ENCODE measurements at places on chromosomes 13 and 19.
A peak's percentile ranks its signal among the peaks of the same experiment; 100 is the strongest.

- no peak for DNase-seq
Observed at GRCh38 chr19:21434516-21434915, 37.6 kb downstream of the ZNF493 start.

GRCh38 chr19:4326215-4326836 lies 12.3 kb downstream of the STAP2 start:
- no peak for DNase-seq

DNA sequence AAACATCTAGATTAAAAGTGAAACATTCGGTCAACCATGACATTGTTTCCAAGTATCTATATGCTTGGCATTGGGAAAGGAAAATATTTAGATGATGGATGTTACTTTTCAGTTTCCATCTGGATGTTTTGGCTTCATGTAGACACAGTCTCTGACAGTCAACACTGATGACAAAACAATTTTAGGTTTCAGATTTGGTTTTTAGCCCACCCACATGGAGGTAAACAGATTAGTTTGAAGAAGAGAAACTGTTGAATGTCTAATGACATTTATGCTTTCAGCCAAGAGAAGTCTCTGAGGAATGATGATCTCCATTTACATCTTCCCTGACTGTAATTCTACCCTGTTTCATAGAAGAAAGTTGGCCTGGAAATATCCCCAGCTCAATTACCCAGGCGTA lies 379.1 kb downstream of the SLITRK6 start:
- no peak for DNase-seq

- no peak for DNase-seq
Observed at GRCh38 chr19:3981736-3982681, 3.3 kb downstream of the EEF2 start.

- DNase-seq, result no peak
Observed at GRCh38 chr13:45602183-45603170, 13.1 kb downstream of the ERICH6B start.

- DNase-seq, result no peak
Observed at GRCh38 chr13:73665261-73665660, 468.9 kb downstream of the KLF12 start.

GRCh38 chr13:33016414-33017322 lies at the start of gene KL:
TSS of gene KL (plus strand) at chr13:33016423. CDS start at chr13:33016441, 18 bp downstream.
- DNase-seq, result no peak

- no peak for DNase-seq
Observed at GRCh38 chr19:49873834-49874233, 3.3 kb downstream of the AKT1S1 start.

GRCh38 chr13:76338003-76338402 lies 548.2 kb downstream of the KCTD12 start:
- DNase-seq, result no peak

- DNase-seq, result no peak
Observed at GRCh38 chr19:2228157-2229030, 7.7 kb downstream of the PLEKHJ1 start.

DNA sequence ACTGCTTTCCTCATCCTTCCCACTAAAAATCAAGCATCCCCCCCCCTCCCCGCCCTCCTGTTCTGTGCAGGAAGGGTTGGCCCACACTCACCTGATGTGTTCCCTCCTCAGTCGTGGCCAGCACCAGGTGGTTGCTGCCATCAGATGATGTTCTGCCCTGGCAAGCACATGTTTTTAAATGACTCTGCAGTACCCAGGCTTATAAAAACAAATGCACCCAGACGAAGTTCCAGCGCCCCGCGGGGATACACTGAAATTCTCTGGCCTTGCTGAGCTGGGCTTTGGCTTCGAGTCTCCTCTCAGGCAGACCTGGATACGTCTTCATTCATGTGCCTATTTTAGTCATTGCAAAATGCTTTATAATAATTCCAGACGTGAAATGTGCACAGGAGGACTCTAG lies 316.3 kb downstream of the DLEU7 start:
- no peak for DNase-seq

- no peak for DNase-seq
Observed at GRCh38 chr13:62038214-62038613, 622.6 kb upstream of the PCDH20 start.

DNA sequence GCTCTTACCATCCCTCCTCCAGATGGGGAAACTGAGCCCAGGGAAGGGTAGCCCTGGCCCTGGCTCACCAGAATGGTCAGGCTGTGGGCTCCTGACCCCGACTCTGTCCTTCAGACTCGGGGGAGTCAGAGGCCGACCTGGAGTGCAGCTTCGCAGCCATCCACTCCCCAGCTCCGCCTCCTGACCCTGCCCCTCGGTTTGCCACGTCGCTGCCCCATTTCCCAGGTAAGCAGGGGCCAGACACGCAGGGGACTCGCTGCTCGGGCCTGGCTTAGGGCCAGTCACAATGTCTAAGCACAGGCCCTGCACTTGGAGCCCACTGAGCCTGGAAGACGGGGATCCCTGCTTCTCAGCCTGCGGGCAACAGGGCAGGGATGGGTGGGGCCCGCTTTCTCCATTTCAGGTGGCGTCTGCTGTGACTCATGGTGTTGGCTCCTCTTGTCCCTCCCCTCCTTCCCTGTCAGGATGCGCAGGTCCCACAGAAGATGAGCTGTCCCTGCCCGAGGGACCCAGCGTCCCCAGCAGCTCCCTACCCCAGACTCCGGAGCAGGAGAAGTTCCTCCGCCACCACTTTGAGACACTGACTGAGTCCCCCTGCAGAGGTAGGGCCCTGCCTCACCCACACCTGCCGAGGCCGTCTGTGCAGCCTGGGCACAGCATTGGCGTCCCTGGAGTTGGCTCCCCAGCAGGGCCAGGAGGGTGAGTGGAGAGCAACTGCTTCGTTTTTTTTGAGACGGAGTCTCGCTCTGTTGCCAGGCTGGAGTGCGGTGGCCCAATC lies 9.2 kb upstream of the OVOL3 start:
- DNase-seq, result no peak

- no peak for DNase-seq
Observed at GRCh38 chr13:99335603-99336002, 28.4 kb upstream of the GPR183 start.

- DNase-seq, result no peak
Observed at GRCh38 chr13:27273658-27274425, 3.2 kb downstream of the RASL11A start.

DNA sequence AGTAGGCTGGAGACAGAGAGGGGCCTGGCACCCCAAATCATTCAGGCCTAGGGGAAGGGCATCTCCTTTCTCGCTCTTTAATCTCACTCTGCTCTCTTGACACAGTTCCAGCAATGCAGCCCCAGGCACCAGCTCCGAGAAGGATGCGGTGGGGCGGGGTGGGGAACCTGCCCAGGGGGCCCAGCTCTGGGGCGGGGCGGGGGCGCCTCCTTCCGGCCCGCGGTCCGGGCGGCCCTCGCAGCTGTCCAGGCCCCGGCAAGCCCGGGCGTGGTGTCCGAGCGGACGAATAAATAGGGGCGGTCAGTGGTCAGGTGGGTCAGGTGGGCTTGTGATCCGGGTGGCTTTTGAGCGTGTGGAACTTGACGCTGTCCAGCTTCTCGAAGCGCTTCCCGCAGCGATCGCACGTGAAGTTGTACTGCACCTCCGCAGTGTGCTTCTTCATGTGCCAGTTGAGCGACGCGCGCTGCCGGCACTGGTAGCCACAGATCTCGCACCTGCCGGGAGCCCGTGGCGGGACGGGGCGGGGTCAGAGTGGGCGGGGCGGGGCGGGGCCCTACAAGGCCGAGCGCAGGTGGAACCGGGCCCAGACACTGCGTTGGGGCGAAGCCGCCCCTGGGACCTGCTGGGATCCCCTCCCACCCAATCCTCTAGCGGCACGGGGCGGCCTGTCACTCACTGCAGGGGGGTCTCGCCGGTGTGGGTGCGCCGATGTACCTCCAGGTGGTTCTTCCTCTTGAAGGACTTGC lies 2.7 kb upstream of the ELAVL3 start:
- DNase-seq, result no peak

DNA sequence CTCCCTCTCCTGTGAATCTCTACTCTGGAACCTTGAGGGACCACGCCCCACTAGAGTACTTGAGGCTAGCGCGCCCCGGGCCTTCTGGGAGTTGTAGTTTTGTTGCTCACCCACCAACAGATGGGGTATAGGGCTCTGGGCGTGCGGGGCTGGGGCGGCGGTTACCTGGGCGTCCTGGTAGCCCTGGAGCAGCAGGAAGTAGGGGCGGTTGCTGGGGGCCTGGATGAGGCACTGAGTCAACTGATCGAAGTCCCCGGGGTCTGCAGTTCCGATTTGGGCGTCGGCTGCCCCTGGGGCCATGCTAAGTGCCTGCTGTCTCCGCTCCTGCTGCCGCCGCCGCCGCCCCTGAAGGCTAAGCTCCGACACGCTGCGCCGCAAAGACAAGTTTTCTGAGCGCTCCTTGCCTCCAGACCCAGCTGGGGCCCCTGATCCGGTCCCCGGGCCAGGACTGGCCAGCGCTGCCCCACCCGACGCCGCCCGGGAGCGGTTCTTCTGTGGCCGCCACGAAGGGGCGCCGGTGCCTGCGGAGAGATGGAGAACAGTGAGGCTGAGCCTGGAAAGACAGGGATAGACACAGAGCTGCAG lies 5.3 kb downstream of the RASIP1 start:
- DNase-seq, result no peak

DNA sequence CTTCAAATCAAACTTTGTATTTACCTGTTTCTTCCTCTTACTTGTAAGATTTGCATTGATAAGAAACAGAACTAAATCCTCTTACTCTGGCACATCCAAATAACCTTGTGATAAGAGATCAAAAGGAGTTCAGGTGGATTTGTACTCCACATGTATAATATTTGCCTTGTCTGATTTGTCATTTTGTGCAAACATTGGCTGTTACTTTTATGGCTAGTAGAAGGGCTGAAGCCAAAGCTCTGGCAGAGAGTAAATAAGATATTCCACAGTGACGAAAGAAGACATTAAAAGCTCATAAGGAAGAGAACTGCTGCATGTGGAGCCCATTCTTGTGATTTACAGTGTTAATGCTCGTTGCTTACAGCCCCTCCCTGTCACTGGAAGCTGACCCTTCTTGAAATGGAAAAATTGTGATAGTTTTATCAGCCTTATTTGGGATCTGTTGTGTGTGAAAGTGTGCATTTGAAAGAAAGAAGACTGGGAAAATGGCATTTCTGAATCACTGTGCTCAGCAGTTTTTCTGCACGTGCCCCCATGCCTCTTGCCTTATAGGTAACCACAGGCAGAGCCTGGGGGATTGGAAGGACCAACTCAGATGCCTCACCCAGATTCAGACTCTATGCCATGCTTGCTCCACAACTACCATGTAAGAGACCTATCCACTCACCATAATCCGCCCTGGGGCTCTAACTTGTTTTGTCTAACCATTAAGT lies 68.2 kb downstream of the OXGR1 start:
- DNase-seq, result no peak

DNA sequence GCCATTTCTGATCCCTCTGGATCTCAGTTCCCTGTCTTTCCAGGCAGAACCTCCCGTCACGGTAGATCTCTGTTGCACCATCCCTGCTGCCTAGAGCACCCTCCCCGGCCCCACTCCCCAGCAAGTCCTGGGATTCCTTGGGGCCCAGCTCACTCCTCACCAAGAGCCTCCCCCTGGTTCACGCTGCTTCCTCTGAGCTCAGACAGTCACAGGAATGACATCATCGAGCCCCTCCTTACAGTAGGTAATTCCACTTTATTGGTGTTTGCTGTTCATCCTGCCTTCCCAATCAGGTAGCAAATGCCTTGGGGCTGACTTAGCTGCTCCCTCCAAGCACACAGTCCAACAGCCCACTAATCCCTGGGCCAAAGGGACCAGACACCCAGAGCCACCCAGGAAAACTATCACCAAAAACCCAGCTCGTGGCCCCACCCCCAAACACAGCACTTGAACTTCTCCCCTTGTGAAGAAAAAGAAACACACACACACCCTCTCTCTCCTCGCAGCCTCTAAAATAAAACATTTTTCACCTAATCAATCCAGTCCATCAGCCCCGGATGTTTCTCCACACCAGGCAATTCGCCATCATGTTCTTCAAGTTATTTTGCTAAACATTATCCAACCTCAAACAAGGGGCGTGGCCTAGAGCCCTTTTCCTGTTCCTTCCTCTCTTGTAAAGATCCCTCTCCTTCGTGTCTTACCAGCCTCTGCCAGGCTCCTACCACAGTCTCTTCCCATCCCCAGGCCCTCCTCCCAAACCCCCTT lies 2.5 kb downstream of the NAPA start:
- DNase-seq, result no peak

DNA sequence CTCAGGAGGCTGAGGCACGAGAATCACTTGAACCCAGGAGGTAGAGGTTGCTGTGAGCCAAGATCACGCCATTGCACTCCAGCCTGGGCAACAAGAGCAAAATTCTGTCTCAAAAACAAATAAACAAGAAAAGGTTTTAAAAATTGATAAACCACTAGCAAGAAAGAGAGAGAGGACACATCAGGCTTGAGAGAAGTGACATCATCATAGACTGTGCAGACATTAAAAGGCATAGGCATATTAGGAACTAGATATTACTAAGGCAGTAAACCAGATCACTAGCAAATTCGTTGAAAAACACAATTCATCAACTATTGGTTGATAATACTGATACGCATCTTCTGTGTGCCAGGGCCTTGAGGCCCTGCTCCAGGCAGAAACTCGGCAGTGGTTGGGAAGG lies 7.7 kb downstream of the A1BG start:
- no peak for DNase-seq

- peak; percentile 79 for DNase-seq
Observed at GRCh38 chr19:43777163-43777695, 3.5 kb downstream of the KCNN4 start.

DNA sequence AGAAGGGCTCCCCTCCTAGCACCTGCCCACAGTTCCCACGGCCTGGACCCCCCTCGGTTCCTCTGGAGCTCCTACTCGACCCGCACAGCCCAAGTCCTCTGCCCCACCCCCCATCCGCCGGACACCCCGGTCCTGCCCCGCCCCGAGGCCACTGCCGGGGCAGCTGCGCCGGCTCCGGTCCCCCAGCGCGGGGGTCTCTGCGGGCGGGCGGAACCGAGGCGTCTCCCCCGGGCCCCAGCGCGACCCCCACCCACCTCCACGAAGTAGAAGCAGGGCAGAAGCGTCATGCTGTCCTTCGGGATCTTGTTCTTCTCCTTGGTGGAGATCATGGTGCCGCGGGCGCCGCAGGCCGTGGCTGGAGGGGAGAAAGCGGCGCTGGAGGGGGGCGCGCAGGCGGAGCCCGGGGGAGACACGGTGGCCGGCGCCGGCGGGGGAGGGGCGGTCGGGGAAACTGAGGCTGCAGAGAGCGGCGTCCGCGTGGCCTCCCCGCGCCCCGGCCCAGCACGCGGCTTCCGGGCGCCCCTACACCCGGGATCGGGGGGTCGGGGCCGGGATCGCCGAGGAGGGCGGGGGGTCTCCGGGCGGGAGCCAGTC lies 427 bp downstream of the PLPPR3 start:
- no peak for DNase-seq

- no peak for DNase-seq
Observed at GRCh38 chr19:15129856-15130585, 22.8 kb downstream of the SYDE1 start.

All from CMK (cell line).